Right renal cortex interstitium (tissue), 3 donors: ENCODE measurements at places on chromosomes 6 and 20. TPM values are rescaled to one million over a fixed set of nuclear protein-coding genes. Genes with fewer than 3 reads are reported as not detected.

- no peak for DNase-seq
Measured at GRCh38 chr20:845941-846893, 12.7 kb downstream of the FAM110A start.

The SYTL3 gene
- 4.4 TPM for polyA plus RNA-seq

GRCh38 chr6:160355001-160355400 lies 6.8 kb downstream of the SLC22A3 start:
- DNase-seq = no peak

DNA sequence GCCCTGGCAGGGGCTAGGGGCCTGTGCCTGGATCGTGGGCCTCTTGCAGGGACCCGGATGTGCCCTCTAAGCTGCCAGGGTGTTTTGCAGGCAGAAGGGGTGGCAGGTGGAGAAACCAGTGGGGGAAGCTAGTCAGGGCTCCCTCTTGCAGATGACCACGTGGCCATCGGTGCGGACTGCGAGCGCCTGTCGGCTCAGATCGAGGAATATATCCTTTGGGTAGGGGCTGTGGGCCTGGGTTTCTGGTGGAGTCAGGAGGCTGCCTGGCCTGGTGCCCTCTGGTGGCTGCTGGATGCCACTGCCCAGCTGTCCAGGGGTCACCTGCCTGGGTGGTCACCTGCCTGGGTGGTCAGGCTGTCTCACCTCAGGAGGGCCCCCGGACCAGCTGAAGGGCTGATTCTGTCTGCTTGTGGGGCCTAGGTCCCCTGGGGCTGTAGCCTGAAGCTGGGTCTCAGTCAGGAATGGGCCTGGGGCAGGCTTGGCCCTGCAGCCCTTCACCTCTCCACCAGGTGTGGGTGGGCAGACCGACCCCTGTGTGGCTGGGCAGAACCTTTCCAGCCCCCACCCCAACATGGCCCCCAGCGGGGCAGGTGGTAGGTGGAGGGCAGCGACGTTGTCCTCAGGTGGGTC lies 6.7 kb downstream of the TCEA2 start:
- no peak for DNase-seq

The PPP1R14C gene
- polyA plus RNA-seq = 25.1 TPM

DNA sequence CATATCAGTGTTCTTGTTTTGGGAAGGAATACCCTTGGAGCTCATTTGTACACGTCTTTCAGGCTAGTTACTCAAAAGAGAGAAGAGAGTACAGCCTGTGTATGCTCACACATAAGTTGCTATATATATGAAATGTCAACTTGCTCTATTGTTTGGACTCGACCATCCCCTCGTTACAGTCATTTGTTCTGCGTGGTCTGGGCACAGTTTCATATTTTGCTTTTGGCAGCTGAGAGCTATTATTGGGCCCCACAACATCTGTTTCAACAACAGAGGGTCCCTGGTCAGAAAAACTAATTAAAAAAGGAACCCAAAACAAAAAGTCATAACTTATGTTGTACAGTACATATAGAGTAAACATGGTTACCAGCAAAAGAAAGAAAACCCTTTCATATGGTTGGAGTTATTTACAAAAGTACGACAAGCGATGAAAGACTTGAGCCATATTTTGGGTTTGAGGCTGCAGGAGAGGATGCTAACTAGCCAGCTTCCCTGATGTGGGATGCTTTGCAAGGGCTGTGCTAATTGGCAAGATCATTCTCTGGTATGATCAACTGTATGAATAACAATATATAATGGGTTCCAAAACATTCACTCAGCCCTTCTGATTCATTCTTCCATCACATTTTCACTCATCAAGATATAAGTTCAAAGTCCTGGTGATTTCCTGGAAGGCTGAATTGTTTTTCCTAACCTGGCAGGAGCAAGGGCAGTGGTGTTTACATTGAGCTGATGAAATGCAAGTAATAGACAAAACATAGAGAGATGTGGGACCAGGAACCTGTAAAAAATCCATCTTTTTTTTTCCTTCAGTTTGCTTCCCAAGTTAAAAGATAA lies 137.9 kb downstream of the RPS12 start:
- DNase-seq = no peak

The FIG4 gene
- 25.8 TPM for polyA plus RNA-seq

The POPDC3 gene
- 0.26 TPM for polyA plus RNA-seq

The MTFR2 gene
- polyA plus RNA-seq = 4.2 TPM

The CFAP206 gene
- polyA plus RNA-seq = 4.6 TPM

The OR2H1 gene
- polyA plus RNA-seq = not detected

The CAP2 gene
- polyA plus RNA-seq = 13.3 TPM

The MMS22L gene
- polyA plus RNA-seq = 10.5 TPM

DNA sequence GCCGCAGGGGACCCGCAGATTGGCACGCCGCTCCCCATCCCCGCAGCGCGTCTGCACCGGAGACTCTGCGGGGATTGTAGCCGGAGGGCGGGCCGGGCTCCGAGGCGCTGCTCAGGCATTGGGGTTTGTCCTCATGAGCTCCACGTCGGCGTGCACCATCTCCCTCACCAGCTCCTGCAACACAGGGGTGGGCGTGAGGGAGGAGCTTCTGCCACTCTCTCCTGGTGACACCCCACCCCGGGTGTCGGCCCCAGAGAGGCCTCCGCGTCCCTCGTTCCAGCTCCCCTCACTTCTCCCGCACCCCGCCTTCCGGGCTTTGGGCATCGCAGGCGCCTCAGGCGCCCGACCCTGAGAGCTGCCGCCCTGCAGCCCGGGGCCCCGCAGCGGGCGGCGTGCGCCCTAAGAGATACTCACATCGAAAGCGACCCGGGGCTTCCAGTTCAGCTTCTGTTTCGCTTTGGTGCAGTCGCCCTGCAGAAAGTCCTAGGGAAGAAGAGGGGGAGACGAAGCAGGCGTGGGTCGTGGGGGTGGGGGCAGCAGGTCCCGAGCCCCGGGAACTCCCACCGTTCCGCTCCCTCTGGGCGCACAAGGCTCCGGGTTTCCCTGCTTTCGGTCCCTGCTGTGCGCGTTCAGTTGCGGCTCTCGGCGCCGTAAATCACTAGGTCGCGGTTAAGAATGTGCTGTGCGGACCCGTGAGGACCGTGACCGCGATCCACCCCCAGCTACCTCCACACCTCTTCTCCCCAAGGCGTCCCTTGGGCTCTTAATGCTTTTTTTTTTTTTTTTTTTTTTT lies 14.5 kb downstream of the FOXC1 start:
- no peak for DNase-seq

- DNase-seq = no peak
Measured at GRCh38 chr6:160238278-160238711, 20.3 kb downstream of the SLC22A2 start.

The TMEM244 gene
- not detected for polyA plus RNA-seq

GRCh38 chr6:159678574-159678973 lies 14.5 kb downstream of the SOD2 start:
- DNase-seq = no peak

The TCF15 gene
- 1.5 TPM for polyA plus RNA-seq

GRCh38 chr6:165702669-165703068 lies 39.6 kb upstream of the PDE10A start:
- no peak for DNase-seq

The HCRTR2 gene
- 0.19 TPM for polyA plus RNA-seq

GRCh38 chr6:163627274-163628062 lies 212.9 kb downstream of the QKI start:
- DNase-seq = no peak

The REM1 gene
- polyA plus RNA-seq = 0.67 TPM

DNA sequence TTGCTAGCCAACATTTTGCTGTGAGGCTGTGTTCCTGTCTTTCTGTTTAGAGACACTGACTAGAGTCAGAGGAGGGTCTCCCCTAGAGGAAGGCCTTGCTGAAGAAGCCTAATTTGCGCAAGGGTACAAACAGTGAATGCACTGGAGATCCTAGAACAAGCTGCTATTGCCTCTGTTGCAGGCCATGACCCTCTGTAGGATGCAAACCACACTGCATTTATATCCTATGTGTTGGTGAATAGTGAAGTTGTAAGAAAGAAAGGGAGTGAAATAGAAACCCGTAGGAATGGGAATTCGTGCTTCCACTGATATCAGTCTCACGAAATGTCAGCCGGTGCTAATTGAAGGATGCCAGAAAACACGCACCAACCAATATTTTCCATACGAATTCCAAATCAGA lies 88.2 kb downstream of the GJA1 start:
- DNase-seq = no peak

- no peak for DNase-seq
Measured at GRCh38 chr20:36129160-36129543, 25.4 kb upstream of the EPB41L1 start.

The GGTLC1 gene
- polyA plus RNA-seq = not detected

The CDSN gene
- polyA plus RNA-seq = not detected

The SEMG1 gene
- polyA plus RNA-seq = not detected
